ENCODE measurements at places on chromosomes 12 and 14.

GRCh38 chr12:170371-171225 is 43.4 kb downstream of the SLC6A12 start:
- no peaks in the 10 kb centered on the region for H3K36me3 ChIP-seq
- H3K4me3 ChIP-seq = no peak overlapping the region
- peaks cover 35% of the 10 kb centered on the region for H3K27me3 ChIP-seq

DNA sequence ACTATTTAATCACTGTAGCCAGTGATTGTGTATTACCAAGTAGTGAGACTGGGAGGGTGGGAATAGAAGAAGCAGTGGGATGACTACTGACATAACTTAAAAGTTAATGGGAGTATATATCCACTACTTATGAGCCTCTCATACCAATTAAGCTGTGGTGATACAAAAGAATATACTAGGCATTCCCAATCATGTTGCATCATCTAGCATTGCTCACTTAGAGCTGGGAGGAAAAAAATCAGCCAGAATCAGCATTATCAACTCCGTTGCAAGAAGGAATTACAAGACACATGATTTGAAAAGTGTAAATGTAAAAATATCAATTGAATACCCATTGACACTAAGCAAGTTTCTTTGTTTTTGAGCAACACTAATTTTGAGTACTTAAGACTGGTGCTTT is 745 bp upstream of the PPP1R36 start:
- H3K4me1 ChIP-seq = no peaks in the 10 kb centered on the region
- no peak overlapping the region for H3K27ac ChIP-seq
- no peaks in the 10 kb centered on the region for H3K36me3 ChIP-seq
- no peak overlapping the region for H3K4me3 ChIP-seq

- no peak for DNase-seq
- H3K27ac ChIP-seq = no peak overlapping the region
- no peaks in the 10 kb centered on the region for H3K4me1 ChIP-seq
These were observed 42.5 kb downstream of the SMIM41 start for GRCh38 chr12:52121824-52122539.

DNA sequence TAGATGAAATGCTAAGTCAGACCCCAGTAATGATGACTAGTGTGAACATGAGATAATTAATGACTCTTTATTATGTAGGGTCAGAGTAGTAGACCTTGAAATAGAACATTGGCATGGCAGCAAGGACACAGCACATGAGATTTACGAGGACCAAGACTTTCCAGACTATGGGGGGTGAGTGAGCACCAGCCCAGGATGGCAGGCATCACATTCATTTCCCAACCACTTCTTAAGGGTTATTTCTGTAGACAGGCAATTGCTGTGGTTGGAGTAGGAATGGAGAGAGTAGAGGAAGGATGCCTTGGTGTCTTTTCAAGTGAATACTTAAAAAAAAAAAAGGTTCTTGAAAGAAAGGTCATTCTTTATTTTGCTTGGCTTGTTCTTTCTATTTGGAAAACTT is 189.4 kb upstream of the DYRK2 start:
- H3K4me3 ChIP-seq = no peak overlapping the region
- no peaks in the 10 kb centered on the region for H3K27me3 ChIP-seq
- no peak for DNase-seq

DNA sequence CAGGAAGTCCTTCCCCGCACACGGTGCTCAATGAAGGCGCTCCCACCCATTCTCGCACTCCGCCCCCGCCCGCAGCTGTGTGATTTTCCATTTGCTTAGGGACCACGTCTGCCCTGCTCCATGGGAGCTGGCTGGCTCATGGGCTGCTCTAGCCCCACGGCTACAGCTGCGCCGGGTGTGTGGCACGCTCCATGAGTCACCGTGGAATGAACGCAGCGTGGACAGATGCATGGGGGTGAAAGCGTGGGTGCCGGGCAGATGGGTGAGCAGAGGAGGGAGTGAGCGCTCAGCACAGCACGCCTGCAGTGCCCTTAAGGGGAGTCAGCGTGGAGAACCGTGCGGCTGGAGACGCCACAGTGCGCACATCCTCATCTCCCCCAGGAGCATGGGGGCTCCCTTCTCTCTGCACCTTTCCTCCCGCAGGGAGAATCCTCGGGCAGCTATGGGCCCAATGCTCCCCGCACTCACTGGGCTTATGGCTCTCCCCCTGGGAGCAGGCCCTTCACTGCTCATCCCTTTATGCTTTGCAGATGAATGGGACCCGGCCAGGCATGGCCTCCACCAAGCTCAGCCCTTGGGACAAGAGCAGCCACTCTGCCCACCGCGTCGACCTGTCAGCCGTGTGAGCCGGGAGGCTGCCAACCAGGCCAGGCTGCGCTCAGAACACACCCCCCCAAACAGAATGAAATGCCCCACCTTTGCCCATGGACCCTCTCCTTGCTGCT is 185.1 kb downstream of the ADGRD1 start:
- no peaks in the 10 kb centered on the region for H3K4me1 ChIP-seq
- H3K4me3 ChIP-seq = no peak overlapping the region
- no peaks in the 10 kb centered on the region for H3K27me3 ChIP-seq
- H3K27ac ChIP-seq = no peak overlapping the region
- no peaks in the 10 kb centered on the region for H3K36me3 ChIP-seq

GRCh38 chr12:96497855-96498254 is 8.5 kb downstream of the CFAP54 start:
- no peak overlapping the region for H3K4me3 ChIP-seq
- no peaks in the 10 kb centered on the region for H3K36me3 ChIP-seq
- DNase-seq = no peak

DNA sequence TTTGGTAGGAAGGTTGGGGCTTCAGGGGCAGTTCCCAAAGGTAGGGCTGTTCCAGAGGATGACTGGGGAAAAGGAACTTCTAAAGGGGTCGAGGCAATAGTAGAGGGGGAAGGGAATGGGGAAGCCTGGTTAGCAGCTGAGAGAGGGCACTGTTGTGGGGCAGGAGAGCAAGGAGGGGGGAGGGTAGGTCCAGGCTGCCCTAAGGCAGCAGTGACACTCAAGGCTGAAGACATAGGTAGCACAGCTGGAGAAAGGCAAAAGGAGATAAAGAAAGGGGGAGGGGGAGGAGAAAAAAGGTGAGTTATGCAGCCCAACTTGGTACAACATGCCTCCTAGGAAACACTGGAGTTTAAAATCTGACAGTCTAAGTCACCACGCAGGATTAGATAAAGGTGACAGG is 3.9 kb downstream of the NACA start:
- DNase-seq = no peak
- H3K4me3 ChIP-seq = no peak overlapping the region
- H3K36me3 ChIP-seq = peaks cover 72% of the 10 kb centered on the region
- H3K4me1 ChIP-seq = peaks cover 22% of the 10 kb centered on the region

GRCh38 chr14:90815822-90816662 is at the start of gene TTC7B:
TTC7B (minus strand) TSS chr14:90816430; CDS start chr14:90816295, 135 bp downstream.
- no peaks in the 10 kb centered on the region for H3K36me3 ChIP-seq
- no peaks in the 10 kb centered on the region for H3K27me3 ChIP-seq
- H3K27ac ChIP-seq = no peak within 1 kb of the TSS
- peaks cover 6% of the 10 kb centered on the region for H3K4me1 ChIP-seq
- DNase-seq = no peak

GRCh38 chr12:9872742-9873141 is 3.6 kb upstream of the CLEC2B start:
- DNase-seq = no peak
- no peaks in the 10 kb centered on the region for H3K36me3 ChIP-seq
- peaks cover 16% of the 10 kb centered on the region for H3K4me1 ChIP-seq
- H3K27me3 ChIP-seq = no peaks in the 10 kb centered on the region
- H3K27ac ChIP-seq = no peak overlapping the region

DNA sequence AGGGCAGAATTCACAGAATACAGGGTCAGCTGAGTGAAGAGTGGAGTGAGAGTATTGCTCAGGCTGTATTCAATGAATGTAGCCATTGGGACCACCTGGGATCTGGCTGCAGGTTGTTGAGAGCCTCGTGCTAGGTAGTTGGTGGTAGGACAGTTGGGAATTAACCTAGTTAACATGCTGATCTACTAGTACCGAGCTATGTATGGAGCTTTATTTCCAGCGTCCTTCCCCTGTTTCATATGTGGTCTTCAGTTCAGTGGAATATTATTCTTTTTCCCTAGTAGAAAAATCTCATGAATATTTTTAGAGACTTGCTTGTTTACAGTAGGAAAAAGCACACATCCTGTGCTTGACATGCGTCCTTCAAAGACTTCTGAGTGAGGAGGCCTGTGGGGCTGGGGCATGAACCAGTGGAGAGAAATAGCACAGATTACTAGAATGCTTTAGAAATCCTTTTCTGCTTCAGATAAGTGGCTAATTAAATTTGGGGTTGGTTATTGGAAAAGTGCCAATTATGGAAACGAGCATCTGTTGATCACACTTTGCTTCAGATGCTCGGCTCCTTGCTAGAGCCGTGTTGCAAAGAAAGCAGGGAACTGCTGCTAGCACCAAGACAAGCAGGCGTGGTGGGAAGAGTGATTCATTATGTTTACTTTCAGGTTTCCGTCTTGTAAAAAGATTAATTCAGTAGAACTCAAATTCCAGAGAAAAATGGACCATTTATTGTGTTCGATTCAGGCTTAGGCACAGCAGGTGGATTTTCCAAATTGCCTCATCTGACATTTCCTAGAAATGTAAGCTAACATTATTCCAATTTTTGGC is 53.6 kb downstream of the ARF6 start:
- H3K4me1 ChIP-seq = peaks cover 32% of the 10 kb centered on the region
- no peaks in the 10 kb centered on the region for H3K36me3 ChIP-seq
- H3K4me3 ChIP-seq = no peak overlapping the region
- DNase-seq = peak; percentile 52

DNA sequence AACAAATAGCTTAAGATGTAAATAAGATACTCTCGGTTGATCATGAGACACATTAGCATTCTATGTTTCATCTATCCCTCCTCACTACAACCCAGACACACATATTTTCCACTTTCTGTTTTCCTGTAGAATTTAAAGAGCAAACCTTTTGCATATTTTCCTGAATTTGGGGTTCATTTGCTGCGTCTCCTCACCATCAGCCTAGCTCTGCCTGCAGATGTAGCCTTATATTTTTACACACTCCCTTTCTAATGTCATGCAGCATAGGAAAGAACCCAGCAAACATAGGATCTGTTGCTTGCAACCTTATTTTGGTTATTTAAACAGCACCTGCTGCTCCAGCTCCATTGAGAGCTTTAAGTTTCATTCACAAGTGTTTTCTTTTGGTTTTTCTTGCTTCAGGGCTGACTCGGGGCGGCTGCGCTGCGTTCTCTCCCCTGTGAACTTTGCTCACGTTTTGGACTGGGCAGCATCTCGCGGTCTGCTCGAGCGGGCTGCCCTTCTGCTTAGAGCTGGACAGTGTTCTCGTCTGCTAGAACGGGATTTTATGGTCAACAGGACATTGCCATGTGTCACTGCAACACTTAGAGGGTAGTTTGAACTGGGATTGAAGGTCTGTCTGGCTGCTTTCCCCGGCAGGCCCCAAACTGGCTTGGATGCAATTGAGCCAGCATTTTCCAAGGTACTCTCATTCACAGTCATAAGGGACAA is 57.8 kb upstream of the VRK1 start:
- no peak overlapping the region for H3K27ac ChIP-seq
- peaks cover 60% of the 10 kb centered on the region for H3K27me3 ChIP-seq
- H3K36me3 ChIP-seq = no peaks in the 10 kb centered on the region
- H3K4me3 ChIP-seq = no peak overlapping the region

DNA sequence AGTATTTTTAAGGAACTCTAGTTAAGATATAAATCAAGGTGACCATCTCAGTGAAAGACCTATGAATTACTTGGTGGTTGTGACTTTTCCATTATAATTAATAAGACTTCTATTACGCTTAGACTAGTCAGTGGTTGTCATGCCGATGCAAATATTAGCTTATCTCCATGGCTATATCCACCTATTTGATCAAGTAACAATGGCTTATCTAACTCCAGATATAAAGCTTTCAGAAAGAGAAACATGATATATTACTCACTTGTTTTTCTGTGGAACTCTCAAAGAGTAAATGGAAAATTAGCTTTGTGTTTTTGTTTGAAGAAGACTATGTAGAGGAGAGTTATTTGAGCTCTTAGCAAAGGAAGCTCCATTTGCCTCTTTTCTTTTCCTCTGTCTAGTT is 323.8 kb upstream of the DCN start:
- H3K27me3 ChIP-seq = no peaks in the 10 kb centered on the region
- no peak overlapping the region for H3K27ac ChIP-seq
- H3K36me3 ChIP-seq = no peaks in the 10 kb centered on the region
- H3K4me1 ChIP-seq = no peaks in the 10 kb centered on the region

DNA sequence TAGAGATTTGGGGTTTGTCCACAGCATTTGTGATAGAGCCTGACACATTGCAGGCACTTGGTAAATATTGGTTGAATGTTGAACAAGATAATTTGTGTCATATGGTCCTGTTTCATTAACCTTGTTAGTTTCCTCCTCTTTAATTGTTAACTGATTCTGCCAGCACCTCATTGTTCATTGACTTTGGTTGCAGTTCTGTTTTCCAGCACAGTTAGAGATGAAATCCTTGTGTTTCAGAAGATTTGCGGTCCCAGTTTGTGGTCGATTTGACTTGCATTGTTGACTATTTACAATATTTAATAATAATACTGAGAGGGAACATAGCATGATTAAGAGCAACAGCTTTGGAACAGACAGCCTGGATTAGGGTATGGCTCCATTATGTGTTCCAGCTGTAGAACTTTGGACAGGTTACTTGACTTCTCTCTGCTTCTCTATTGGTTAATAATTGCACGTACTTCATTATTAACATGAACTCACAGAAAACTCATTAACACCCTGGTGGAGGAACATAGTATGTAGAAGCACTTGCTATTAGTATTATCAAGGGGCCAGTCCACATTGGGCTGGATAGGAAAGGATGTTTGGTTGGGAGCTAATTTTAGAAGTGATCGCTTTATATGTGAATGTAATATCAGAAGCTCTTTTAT is 8.7 kb downstream of the DRAM1 start:
- H3K36me3 ChIP-seq = peaks cover 6% of the 10 kb centered on the region
- H3K4me1 ChIP-seq = peaks cover 18% of the 10 kb centered on the region
- no peak overlapping the region for H3K27ac ChIP-seq
- no peaks in the 10 kb centered on the region for H3K27me3 ChIP-seq

GRCh38 chr12:38392554-38393144 is 76.1 kb downstream of the ALG10B start:
- no peak overlapping the region for H3K4me3 ChIP-seq
- no peak overlapping the region for H3K27ac ChIP-seq
- H3K36me3 ChIP-seq = no peaks in the 10 kb centered on the region
- H3K27me3 ChIP-seq = no peaks in the 10 kb centered on the region
- no peaks in the 10 kb centered on the region for H3K4me1 ChIP-seq
- DNase-seq = no peak

DNA sequence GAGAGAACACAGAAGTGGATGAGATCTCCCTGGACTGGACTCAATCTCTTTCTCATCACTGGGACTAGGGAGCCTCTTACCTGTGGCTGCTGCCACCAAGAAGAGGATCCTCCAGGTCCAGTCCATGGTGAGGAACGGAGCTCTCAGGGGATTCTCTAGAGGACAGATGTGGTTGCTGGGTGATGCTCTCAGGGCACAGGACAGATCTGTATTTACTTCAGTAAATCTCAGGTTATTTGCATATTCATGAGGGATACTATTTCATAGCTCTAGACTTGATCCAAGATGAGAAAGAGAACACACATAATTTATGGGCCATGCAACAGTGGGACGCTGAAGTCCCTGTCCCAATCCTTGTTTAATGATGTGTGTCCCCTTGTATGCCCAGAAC is 460.5 kb downstream of the TMEM121 start:
- no peak overlapping the region for H3K27ac ChIP-seq
- no peaks in the 10 kb centered on the region for H3K36me3 ChIP-seq
- H3K27me3 ChIP-seq = no peaks in the 10 kb centered on the region
- H3K4me3 ChIP-seq = no peak overlapping the region
- H3K4me1 ChIP-seq = no peaks in the 10 kb centered on the region

All from SJSA1 (cell line).